AG04449 (cell line): ENCODE measurements at places on chromosomes 4 and X.

DNA sequence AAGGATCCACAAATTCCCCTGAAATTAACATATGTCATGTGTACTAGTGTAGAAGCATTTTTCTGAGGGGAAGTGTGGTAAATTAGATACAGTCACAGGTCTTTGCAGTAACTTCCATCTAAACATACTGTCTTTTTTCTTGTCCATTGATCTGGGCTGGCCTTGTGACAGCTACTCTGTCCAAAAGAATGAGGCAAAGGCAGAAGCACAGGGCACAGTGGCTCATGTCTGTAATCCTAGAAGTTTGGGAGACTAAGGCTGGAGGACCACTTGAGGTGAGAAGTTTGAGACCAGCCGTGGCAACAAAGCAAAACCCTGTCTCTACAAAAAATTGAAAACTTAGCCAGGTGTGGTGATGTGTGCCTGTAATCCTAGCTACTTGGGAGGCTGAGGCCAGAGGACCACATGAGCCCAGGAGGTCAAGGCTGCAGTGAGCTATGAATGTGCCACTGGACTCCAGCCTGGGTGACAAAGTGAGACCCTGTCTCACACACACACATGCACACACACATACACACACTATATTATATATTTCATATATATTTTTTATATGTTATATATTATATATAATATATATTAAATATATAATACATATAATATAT is 47.6 kb downstream of the HAND2 start:
- DNase-seq, result no peak

DNA sequence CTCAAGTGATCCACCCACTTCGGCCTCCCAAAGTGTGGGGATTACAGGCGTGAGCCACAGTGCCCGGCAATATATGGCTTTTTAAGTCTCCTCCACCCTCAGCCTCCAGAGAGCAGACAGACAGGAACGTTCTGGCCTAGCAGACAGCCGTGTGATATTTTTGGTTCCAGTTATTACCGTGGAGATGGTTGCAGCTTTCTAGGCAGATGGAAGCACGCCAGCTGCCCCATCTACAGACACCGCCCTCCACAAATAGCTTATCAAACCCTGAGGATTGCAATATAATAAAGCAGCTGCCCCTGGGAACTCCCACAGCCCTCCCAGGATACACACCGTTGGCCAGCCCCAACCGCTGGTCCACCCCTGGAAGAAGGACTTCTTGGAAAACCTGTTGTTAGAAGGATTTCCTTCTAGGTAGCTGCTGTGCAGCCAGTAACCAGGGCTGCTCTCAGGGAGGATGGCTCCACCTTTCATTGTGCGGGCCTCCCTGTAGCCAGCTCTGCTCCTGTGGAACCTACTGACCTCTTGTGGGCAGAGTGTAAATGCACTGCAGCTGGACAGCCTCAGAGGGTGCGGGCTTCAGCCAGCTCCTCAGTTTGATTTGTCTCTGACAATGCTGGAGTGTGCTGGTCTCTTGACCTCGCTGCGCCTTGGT is 44.0 kb downstream of the SLC25A5 start:
- no peak for DNase-seq

- no peak for DNase-seq
These were observed 671.6 kb upstream of the SLIT2 start for GRCh38 chr4:19580095-19580494.

DNA sequence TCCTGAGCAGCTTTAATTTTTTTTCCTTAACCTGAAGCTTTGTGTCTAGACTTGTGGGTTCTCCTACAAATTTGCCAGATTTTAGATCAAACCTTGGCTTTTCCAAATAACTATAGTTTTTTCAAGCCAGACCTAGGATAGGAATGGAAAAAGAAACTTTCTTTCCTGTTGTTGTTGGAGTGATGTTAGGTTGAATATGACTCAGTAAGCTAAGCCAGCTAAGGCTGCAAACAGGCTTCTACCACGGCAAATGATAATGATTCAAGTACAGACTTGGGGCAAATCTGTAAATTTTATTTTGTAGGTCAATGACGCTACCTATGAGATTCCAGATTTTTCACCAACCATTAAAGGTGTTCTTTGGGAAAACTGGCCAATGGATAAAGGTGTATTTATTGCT is 45.6 kb downstream of the WDR19 start:
- DNase-seq, result no peak

- no peak for DNase-seq
These were observed 21.9 kb upstream of the CYP4V2 start for GRCh38 chr4:186169333-186169944.

GRCh38 chrX:149568701-149569296 is 18.5 kb downstream of the MAGEA9B start:
- DNase-seq, result no peak
